ENCODE measurements at places on chromosomes 3 and 15. TPM values are rescaled to one million over a fixed set of nuclear protein-coding genes. Genes with fewer than 3 reads are reported as not detected.

ACY1 gene
- 33.6 TPM for polyA plus RNA-seq

PEAK1 gene
- polyA plus RNA-seq: 66.1 TPM

DNA sequence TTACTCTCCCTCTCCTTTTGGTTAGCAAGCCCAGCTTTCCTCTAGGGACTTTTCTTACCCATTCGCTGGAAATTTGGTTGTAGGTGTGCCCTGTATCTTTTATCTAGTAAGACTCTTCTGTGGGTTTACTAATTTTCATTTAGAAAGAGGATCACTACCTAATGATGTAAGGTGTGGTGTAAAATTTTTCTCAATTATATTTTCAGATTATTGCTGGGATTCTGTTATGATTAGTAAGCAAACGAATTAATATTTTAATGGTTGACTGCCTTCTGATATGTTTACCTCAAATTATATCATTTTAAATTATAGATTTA is 28.5 kb downstream of the PLCL2 start:
- no peak for DNase-seq

DNA sequence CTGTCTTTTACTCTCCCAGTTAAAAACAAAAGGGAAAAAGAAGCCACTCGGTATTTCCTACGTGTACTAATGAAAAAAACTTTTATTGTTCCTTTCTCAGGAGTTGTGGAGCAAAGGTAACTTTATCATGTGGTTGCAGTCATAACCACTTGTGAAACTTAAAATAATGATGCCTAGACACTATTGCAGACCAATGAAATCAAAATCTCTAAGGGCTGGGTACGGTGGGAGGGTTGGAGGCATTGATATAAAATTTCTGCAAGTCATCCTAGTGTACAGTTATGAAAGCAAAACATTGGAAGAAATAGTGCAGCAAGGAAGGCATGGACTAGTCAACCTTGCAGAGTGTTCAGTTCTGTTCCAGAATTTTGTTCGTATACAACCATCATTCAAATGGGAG is 808.8 kb downstream of the TUSC7 start:
- DNase-seq: no peak

DNA sequence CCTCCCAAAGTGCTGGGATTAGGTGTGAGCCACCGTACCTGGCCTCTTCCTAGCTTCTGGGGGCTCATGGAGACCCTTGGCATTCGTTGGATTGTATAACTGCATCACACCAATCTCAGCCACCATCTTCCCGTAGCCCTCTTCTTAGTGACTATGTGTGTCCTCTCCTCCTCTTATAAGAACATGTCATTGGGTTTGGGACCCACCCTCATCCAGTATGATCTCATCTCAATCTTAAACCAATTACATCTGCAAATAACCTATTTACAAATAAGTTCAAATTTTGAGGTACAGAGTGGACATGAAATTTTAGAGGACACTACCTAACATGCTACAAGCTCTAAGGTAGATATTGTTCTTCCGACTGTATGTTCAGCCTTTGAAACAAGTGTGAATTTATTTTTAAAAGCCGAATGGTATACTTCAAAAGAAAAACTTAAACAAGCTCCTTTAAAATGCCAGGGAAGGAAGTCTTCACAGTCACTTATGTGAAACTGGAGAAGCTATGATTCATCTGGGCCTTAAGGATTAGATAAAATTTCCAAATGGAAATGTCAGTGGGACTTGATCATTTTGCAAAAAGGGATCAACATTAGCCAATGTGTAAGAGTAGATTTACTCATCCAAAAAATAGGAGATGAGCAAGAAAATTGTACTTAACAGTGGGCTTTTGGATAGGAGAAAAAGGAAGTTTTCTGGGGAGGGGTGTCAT is 225.7 kb downstream of the MEX3B start:
- DNase-seq: no peak

Data from left lung (tissue), 14 donors.